ENCODE measurements at places on chromosomes 16 and 17. TPM values are rescaled to one million over a fixed set of nuclear protein-coding genes. Genes with fewer than 3 reads are reported as not detected.

The UTP18 gene
- total RNA-seq: 78.3 TPM

The KRTAP2-3 gene
- not detected for total RNA-seq

The HOXB8 gene
- total RNA-seq: not detected

The ACSM2A gene
- total RNA-seq: not detected
